ENCODE measurements at places on chromosomes 16 and 17.
A peak's percentile ranks its signal among the peaks of the same experiment; 100 is the strongest.

DNA sequence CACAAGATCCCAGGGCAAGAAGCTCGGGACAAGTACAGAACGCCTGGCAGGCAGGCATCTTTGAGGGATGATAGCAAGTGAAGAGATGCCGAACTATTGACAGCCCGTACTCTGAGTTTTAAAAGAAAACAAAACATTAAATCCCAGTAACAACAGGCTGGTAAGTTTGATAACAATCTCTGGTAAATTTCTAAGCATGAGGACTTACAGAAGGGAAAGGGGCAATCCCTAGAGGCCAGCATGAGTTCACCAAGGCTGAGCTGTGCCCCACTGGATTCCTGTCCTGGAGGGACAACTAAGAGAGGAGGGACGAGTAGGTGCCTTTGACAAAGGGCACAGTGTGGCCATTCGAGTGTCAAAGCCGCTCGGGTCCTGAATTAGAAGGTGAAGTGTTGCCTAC is 26.2 kb downstream of the CCDC182 start:
- no peak for DNase-seq

DNA sequence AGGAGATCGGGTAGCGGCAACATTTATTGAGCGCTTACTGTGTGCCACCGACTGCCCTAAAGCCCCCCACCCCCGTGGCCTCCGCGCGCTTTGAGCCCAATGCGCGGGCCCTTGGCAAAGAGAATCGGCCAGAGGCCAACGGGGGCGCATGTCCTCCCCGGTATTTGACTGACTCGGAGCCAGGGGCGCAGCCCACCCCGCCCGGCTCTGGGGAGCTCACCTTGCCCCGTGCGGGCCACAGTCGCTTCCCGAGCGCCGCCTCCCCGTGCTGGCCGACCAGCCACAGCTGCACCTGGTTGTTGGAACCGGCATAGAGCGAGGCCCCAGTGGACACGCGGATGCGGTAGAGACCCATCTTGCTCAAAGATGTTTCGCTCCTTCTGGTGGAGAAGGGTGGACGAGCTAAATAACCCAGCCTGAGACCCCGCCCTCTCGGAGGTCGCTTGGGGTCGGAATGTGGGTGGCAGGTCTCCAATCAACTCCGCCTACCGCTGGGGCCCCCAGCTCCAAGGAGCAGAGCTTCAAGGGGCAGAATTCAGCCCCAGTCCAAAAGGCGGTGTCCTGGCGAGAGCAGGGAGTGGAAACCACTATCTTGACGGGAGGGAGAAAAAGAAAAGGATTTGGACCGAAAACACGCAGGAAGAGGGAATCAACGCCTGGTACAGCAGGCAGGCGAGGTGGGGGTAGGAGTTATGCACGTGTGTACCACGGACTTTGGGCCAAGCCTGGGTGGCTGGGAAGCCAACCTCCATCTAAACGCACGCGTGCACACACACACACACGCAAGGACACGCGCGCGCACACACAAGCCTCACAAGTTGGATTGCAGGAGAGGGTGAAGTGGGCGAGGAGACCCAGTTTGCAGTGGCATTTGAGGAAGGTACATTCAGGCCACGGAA is at the start of gene ALOX15:
Gene ALOX15, minus strand, starts transcription at position 382 of the 899 bp plus-strand sequence. Its CDS starts 27 bp downstream, at position 355.
- DNase-seq, result no peak

DNA sequence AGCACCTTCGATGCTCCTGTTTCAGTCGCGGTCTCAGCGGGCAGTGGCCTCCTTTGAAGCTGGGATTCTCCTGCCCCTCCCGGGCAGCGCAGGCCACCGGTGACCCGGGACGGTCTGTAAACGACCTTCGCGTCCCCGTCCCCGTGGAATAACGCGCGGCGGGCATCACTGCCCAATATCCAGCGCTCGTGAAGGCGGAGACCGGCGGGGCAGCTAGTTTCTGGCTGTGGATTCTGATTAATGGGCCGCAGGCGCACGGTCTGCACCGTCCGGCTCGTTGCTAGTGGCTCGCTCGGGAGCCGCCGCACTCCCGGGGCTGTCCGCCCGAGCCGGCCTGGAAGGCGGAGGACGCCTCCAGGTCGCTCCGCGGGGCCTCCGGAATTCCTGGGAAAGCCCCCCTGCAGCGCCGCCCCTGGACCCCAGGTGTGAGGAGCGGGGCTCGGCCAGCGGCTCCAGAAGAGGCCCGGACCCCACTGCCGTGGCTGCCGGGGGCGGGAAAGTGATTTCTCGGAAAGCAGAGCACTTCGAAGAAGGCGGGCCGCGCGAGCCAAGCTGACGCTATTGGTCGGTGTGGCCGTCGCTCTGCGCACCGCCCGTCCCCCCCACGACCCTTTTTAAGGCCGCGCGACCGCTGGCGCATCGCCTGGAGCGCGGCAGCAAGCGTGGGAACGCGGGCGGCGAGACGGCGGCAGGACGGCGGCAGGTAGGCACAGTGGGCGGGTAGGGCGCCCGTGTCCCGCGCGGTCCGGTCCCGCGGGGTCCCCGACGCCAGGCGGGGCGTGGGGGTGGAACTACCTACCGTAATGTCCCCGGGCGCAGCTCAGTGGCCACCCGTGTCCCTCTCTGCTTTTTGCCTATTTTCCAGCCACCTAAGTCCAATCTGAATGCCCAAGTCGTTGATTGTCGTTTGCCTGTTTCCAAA is at the start of gene IRF8:
Gene IRF8, plus strand, starts transcription at position 642 of the 922 bp plus-strand sequence. CDS start 3,854 bp downstream, outside the sequence.
- DNase-seq, result peak; percentile 48

GRCh38 chr17:76909971-76910760 is 42.0 kb downstream of the MGAT5B start:
- peak; percentile 80 for DNase-seq

DNA sequence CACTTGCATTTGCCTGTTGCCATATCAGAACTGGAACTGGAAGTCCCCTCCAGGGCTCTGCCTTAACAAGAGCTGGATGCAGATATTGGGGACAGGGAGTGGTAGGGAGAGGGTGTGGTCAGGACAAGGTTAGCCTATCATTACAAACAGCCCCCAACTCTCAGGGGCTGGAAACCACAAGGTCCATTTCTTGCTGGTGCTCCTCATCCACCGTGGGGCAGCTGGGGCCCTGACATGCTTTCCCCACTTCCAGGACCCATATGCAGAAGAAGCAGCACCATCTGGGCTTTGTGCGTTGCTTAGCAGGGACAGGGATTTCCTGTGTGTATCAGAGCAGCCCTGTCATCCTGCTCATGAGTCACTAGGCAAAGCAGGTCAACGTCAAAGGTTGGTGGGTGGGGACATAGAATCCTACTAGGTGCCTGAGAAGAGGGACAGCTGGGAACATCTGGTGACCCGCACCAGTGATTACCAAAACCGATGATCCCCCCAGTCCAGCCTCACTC is 26.9 kb downstream of the RGS9 start:
- DNase-seq, result peak; percentile 49

DNA sequence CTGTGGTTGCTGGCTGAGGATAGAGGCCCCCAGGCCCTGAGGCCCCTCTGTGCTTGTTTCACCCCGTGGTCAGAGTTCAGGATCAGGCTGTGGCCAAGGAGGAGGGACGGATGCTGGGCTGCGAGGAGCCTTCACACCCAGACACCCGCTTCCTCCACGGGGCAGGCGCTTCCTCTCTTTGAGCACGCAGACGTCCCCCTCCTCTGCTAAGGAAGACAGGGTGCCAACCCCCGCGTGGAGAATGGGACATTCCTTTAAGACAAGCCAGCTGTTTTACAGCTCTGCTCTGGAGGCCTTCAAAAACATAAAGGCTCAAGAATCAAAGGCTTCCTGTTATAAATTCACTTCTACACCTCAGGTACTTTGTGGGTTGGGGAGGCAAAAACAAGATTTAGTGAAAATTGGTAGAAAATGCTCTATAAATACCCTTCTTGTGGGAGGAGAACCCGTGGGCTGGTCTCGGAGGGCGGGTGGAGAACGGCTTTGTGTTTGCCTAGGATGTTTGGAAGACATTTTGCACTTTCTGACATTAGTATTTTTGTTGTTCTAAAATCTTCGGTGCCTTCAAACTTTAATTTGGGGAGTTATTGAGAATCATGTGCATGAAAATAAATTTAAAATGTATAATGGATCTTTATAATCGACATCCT is 60.8 kb upstream of the FOXF1 start:
- DNase-seq, result no peak

DNA sequence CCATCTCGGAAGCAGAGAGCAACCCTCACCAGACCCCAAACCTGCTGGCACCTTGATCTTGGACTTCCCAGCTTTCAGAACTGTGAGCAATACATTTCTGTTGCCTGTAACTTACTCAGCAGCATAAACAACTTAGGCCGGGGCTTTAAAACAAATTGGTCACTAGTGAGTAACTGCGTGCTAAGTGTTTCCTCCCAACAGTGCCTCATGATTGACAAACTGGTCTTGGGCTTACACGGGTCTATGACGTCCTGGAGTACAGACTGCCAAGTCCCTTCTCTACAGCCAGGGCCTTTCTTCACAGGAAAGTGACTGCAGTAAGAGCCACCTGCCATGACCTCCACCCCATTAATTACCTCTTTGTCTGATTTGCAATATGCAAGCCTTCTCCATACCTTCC is 136.7 kb downstream of the XYLT1 start:
- peak; percentile 68 for DNase-seq

GRCh38 chr17:48486557-48486956 is 44.3 kb downstream of the HOXB1 start:
- peak; percentile 88 for DNase-seq

DNA sequence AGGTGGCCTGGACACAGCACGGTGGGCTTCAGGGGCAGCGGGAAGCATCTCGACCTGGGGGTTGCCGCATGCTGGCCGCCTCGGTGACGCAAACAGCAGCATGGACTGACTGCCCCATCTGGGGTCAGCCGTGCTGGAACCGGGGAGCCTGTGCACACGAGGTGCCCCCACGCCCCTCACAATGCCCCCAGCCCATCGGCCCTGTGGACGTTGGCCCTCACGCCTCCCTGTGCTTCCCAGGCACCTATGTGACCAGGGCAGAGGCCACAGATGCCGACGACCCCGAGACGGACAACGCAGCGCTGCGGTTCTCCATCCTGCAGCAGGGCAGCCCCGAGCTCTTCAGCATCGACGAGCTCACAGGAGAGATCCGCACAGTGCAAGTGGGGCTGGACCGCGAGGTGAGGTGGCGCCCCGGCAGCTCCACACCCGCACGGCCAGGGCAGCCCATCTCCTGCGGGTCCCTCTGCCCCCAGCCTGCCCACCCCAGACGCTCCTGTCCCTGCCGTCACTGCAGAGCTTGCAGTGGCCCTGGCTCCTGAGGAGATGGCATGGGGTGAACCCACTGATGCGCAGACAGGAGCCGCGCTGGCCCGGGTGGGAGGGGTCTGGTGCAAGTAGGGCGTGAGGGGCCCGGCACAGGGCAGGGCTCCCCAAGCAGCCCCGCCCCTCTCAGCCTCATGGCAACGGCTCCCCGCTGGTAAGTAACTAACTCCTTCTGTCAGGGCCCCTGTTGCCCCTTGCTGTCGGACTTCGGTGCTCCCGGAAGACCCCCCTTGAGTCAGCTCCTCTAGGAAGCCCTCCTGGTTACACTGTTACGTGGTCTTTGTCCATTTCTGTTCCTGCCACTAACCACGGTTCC is 13.6 kb downstream of the CDH15 start:
- no peak for DNase-seq

DNA sequence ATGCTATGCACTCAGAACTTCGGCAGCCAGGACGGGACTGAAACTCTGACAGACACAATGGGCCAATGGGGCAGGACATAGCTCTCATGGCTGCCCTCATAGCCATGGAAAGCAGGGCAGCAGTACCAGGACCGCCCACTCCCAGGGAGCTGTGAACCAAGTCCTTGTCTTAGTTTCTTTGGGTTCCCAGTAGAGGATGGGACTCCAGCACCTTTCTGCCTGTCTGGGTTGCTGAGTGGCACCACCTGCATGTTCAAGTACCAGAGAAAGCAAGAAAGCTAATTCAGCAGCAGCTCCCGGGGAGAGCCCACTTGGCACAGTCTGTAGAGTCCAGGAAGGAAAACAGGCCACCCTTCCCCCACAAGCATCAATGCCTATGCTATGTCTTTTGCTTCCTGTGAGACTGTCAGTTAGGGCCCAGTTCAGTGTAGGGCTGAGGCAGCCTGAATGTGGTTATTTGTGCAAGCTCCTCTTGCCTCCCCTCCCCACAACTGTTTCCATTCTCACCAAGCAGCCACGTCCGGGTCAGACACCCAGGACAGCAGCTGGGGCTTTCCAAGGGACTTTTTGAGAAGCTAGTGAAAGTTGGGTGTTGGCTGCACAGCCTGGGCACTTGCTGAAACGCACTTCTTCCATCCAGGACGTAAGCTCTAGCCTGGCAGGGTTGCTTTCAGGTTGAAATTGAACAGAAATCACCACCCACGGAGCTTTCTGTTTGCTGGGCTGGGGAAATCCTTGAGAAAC is 7.8 kb downstream of the SUPT4H1 start:
- no peak for DNase-seq

- peak; percentile 28 for DNase-seq
These were observed 10.9 kb downstream of the LDAF1 start for GRCh38 chr16:21169249-21169981.

DNA sequence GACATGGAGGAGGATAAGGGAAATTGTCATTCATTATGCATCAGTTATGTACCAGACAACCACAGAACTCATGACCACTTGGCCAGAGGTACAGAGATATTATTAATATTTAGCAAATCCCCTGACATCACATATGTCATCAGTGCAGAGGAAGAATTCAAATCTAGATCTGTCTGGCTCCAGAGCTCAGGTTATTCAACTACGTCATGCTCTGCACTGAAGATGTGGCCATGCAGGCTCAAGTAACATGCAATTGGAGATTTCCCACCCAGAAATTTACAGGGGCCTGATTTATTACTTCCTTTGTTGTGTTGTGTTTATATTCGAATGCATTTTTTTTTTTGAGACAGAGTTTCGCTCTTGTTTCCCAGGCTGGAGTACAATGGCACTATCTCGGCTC is 224.3 kb downstream of the HS3ST4 start:
- no peak for DNase-seq

GRCh38 chr17:63792055-63792729 is 18.2 kb downstream of the DDX42 start:
- DNase-seq, result no peak

DNA sequence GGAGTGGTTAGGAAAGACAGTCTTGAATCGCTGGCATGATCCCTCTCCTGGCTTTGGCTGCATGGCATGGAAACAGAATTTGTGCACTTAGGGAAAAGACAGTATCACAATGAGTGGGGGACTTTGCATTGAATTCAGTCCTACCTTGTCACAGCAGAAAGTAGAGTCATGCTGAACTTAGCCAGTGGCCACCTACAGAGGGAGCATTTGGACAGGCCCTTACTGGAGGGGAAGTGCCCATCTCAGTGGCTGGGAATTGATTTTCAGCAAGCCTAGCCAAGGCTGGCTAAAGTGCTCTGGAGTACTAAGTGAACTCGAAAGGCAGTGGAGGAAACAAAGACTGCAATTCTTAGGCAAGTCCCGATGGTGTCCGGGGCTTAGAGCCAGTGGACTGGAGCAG is 364.3 kb upstream of the TOM1L1 start:
- DNase-seq, result no peak

All from AG08396 (cell line).